Stimulated activated CD8-positive, alpha-beta memory T cell treated with anti-CD3 and anti-CD28 coated beads, Interleukin-2, amount 100 ng/mL, for 1 hour (primary cell): ENCODE measurements at places on chromosomes 2 and 18.

DNA sequence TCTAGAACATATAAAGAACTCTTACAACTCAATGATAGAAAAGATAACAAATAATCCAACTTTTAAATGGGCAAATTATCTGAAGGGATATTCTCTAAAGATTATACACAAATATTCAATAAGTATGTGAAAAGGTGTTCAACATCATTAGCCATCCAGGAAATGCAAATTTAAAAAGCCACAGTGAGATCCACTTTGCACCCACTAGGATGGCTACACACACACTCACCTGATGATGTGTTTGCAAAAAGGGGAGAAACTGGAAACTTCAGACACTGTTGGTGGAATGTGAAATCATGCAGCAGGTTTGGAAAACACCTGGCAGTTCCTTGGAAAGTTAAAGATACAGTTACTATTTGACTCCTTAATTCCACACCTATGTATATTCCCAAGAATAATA is 87.2 kb upstream of the GYPC start:
- DNase-seq: no peak

GRCh38 chr2:138239902-138240491 is 261.6 kb upstream of the SPOPL start:
- DNase-seq: no peak

DNA sequence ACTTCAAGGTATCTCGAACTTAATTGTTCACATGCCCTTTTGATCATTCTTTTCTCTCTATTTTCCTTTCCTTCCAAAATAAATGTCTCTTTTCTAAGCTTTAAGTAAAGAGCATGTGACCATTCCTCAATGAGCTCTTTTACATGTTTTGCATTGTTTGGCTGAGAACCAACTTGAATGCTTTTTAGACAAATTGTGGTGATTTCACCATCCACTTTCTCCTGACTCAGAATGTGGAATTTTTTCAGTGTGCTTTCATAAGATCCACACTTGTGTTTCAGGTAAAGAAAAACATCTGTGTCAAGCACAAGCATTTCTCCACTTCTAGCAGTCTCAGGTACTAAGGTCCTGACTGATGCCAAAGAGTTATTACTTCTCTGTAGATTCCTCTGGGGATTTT is 10.7 kb downstream of the RBM43 start:
- DNase-seq: no peak

DNA sequence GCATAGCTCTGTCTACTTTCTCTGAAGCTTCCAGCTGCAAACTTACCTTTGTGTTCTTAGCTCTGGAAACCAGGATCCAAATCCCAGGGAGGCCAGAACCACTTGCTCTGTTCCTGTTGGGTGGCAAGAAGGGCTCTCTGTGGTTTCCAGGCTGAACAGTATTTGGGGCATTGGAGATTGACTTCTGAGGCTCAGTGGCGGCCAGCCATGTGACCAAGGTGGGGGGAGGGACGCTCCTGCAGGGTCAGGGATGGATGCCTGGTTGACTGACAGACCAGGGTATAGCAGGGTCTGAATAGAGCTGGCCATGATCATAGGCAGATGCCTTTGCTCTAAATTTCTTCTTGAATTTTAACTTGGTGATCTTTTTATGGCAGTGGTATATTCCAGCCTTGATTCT is 15.1 kb downstream of the SLC4A5 start:
- DNase-seq: no peak
